Activated T-helper 2 cell treated with anti-CD3 and anti-CD28 coated beads, Interferon-gamma antibody, Interleukin-2, Interleukin-4, amounts not matched to agents 10 μg/mL and 5 μg/mL and 100 μg/mL, durations not matched to agents 14 hours and 24 hours and 36 hours (primary cell): ENCODE measurements at places on chromosomes 5 and 9. TPM values are rescaled to one million over a fixed set of nuclear protein-coding genes. Genes with fewer than 3 reads are reported as not detected.

DNA sequence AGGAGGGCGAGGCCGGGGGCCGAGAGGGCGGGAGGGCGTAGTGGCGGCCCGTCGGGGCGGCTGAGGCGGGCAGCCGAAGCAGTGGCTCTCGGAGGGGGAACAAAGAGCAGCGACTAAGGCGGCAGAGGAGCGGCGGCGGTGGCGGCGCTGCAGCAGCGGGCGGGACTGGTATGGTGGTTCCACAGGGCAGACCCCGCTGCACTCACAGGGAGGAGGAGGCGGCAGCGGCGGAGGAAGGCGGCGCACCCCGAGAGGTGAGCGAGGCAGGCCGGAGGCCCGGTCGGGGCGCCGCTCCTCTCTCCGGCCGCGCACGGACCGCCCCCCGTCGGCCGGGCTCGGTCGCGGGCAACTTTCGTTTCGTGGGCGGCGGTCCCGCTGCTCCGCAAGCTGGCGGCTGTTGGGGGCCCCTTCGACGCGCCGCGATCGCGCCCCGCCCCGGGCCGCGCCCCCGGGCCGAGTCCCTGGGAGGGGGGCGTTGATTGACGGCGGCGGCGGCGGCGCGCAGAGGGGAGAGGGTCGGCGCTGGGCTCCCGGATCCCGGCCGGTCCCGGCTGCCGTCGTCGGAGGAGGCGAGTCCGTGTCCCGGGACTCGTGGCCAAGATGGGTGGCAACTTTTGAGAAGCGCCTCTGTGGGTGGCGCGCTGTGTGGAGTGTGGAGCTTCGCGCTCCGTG is 467 bp downstream of the CNOT6 start:
- H3K27me3 ChIP-seq, result no peaks in the 10 kb centered on the region
- H3K36me3 ChIP-seq, result peaks cover 24% of the 10 kb centered on the region
- peak overlapping the region; percentile 90 for H3K27ac ChIP-seq
- peak; percentile 41 for DNase-seq
- peaks cover 26% of the 10 kb centered on the region for H3K4me1 ChIP-seq
- H3K4me3 ChIP-seq, result peak overlapping the region; percentile 94

- peaks cover 23% of the 10 kb centered on the region for H3K36me3 ChIP-seq
- H3K27me3 ChIP-seq, result no peaks in the 10 kb centered on the region
- H3K27ac ChIP-seq, result no peak overlapping the region
- H3K4me1 ChIP-seq, result peaks cover 55% of the 10 kb centered on the region
- no peak overlapping the region for H3K4me3 ChIP-seq
- peak; percentile 84 for DNase-seq
Measured at GRCh38 chr9:114898741-114899140, 31.6 kb downstream of the TNFSF8 start.

- H3K27me3 ChIP-seq, result no peaks in the 10 kb centered on the region
- no peak for DNase-seq
- H3K4me3 ChIP-seq, result no peak overlapping the region
Measured at GRCh38 chr5:124935065-124935464, 188.6 kb upstream of the ZNF608 start.

- no peaks in the 10 kb centered on the region for H3K36me3 ChIP-seq
- DNase-seq, result no peak
- H3K27ac ChIP-seq, result no peak overlapping the region
- H3K4me1 ChIP-seq, result no peaks in the 10 kb centered on the region
Measured at GRCh38 chr5:108102463-108102862, 279.4 kb downstream of the FBXL17 start.

- no peak overlapping the region for H3K4me3 ChIP-seq
- no peaks in the 10 kb centered on the region for H3K36me3 ChIP-seq
- H3K27me3 ChIP-seq, result no peaks in the 10 kb centered on the region
- H3K4me1 ChIP-seq, result no peaks in the 10 kb centered on the region
- DNase-seq, result no peak
Measured at GRCh38 chr5:164392531-164392930, 887.1 kb downstream of the MAT2B start.

BARHL1 gene
- total RNA-seq, result not detected in 2 replicates

DNA sequence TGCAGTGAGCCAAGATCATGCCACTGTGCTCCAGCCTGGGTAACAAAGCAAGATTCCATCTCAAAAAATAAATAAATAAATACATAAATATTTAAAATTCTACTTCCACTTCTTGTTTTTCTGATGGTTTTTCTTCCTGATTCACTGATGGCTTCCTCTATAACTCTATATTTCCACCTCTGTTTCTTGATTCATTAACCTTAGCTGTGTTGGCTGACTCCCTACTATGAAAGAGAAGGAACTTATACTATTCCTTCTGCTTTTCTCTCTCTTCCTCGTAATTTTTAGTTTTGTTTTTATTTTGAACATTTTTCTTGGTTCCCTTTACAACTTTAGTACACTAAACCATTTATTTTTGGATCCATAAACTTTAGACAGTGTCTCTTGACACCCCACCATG is 103.5 kb downstream of the MAMDC2 start:
- no peaks in the 10 kb centered on the region for H3K36me3 ChIP-seq
- no peak overlapping the region for H3K27ac ChIP-seq

DNA sequence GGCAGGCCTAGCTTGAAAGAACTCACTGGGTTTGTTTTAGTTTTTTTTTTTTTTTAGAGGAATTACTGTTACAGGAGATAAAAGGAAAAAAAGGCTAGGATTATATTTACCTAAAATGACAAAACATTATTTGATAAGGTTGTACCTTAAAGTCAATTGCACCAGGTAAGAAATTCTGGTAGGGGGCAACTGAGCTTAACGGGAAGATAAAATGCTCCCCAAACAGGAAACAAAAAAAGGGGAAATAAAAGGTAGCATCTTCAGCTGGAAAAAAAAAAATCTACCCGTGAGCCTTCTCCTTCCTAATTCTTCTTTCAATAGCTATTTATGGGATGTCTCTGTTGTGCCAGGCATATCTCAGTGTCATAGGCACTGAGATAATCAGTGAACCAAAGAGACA is 164.5 kb downstream of the PIK3R1 start:
- peak overlapping the region; percentile 92 for H3K27ac ChIP-seq
- H3K36me3 ChIP-seq, result peaks cover 11% of the 10 kb centered on the region
- no peak overlapping the region for H3K4me3 ChIP-seq
- H3K4me1 ChIP-seq, result peaks cover 73% of the 10 kb centered on the region

GRCh38 chr5:127718181-127718580 is 15.0 kb downstream of the CCDC192 start:
- peaks cover 8% of the 10 kb centered on the region for H3K27me3 ChIP-seq
- H3K36me3 ChIP-seq, result no peaks in the 10 kb centered on the region
- no peak overlapping the region for H3K4me3 ChIP-seq
- H3K27ac ChIP-seq, result no peak overlapping the region
- no peaks in the 10 kb centered on the region for H3K4me1 ChIP-seq
